ENCODE measurements at places on chromosomes 16 and 17.

- no peak for DNase-seq
Measured at GRCh38 chr16:8928467-8928957, 35.2 kb downstream of the USP7 start.

DNA sequence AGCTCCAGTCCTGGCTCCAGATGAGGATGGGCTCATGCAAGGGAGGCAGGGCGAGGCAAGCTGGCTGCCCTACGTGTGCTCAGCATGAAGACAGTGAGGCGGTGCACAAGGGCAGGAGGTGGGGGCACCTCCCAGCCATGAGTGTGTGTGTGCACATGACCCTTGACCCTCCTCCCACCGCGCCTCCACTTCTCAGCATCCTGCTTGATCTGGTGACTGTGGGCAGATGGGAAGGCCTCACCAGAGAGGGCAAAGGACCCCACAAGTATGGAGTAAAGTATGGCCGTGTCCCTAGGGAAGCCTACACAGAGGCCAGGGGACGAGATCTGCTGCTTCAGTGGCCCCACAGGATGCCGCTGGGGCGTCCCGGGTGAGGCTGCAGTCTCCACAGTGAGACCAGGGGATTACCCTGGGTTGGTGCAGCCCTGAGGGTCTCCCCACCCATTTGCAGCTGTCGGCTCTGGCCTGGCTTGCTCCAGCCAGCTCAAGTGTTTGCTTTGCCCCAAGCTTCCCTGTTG lies 7.9 kb upstream of the RNF222 start:
- DNase-seq: no peak

DNA sequence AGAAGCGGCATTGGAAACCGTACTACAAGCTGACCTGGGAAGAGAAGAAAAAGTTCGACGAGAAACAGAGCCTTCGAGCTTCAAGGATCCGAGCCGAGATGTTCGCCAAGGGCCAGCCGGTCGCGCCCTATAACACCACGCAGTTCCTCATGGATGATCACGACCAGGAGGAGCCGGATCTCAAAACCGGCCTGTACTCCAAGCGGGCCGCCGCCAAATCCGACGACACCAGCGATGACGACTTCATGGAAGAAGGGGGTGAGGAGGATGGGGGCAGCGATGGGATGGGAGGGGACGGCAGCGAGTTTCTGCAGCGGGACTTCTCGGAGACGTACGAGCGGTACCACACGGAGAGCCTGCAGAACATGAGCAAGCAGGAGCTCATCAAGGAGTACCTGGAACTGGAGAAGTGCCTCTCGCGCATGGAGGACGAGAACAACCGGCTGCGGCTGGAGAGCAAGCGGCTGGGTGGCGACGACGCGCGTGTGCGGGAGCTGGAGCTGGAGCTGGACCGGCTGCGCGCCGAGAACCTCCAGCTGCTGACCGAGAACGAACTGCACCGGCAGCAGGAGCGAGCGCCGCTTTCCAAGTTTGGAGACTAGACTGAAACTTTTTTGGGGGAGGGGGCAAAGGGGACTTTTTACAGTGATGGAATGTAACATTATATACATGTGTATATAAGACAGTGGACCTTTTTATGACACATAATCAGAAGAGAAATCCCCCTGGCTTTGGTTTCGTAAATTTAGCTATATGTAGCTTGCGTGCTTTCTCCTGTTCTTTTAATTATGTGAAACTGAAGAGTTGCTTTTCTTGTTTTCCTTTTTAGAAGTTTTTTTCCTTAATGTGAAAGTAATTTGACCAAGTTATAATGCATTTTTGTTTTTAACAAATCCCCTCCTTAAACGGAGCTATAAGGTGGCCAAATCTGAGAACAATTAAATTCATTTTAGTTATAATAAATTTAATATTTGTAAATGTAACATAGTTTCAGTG lies 1.7 kb downstream of the HEXIM1 start:
- peak; percentile 59 for DNase-seq

- no peak for DNase-seq
Measured at GRCh38 chr16:52787709-52788108, 240.8 kb upstream of the TOX3 start.

GRCh38 chr16:82945420-82946101 lies 318.8 kb downstream of the CDH13 start:
- DNase-seq: no peak

- DNase-seq: no peak
Measured at GRCh38 chr17:50330151-50330775, 15.7 kb upstream of the XYLT2 start.

- DNase-seq: no peak
Measured at GRCh38 chr17:6639586-6640535, 650 bp downstream of the KIAA0753 start.

DNA sequence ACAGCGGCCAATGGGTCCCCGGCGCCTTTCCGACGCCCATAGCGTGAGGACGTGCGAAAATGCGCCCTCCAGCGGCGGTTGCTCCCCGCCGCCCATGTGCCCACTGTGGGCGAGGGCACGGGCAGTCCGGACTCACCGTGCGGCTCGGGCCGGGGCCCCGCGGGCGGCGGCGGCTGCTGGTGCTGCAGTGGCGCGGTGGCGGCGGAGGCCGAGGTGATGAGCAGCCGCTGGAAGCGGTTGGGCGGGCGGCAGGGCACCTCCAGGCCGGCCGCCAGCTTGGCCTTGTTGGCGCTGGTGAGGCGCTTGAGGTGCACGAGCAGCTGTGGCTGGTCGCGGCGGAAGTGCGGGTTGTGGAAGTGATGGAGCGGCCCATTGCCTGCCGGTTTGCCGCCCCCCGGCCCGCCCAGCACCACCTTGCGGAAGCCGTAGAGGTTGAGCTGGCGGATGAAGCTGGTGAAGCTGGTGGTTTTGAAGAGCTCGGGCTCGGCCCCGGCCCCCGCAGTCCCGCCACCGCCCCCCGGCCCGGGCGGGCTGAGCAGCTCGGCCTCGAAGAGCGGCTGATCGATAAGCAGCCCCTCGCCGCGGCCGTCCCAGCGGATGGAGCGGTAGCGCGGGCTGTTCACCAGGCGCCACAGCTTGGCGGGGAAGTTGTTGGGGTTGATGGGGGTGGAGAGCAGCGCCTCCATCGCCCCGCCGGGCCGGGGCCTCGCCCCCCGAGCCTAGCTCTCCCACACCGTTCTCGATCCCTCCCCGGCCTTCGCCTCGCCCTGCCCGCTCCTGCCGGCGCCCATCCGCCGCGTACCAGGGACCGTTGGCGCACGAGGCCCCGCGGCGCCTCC lies at the start of gene HSF5:
HSF5 (minus strand) TSS at position 820 of the 839 bp plus-strand sequence; CDS start at position 686, 134 bp downstream.
- DNase-seq: no peak

- no peak for DNase-seq
Measured at GRCh38 chr16:4640572-4641305, 16.1 kb downstream of the MGRN1 start.

GRCh38 chr17:29051194-29051593 lies 8.3 kb downstream of the PIPOX start:
- no peak for DNase-seq

- no peak for DNase-seq
Measured at GRCh38 chr17:80666867-80667266, 122.2 kb downstream of the RPTOR start.

GRCh38 chr17:45316434-45317110 lies at the start of gene MAP3K14:
Gene MAP3K14, minus strand, starts transcription at chr17:45317020. Its CDS starts 26,275 bp downstream, at chr17:45290745.
- peak; percentile 78 for DNase-seq

- no peak for DNase-seq
Measured at GRCh38 chr16:12573300-12573699, 230.4 kb downstream of the CPPED1 start.

DNA sequence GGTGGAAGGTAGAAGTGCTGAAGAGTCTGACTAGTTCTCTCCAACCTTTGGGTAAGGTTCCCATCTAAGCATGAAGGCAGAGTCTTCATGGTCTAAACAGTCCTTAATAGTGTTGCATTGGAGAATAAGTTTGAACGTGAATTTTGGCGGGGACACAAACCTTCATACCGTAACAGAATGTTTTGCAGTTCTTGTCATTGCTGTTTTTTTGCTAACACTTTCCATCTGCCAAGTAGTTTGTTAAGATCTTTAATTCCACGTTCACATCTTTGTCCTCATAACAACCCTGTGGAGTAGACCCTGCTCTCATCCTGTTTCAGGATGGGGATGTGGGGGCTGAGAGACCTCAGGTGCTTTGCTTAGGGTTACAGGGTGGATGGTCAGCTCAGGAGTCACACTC lies 936.9 kb upstream of the EEF2KMT start:
- DNase-seq: no peak
